ENCODE measurements at places on chromosomes 4 and X. TPM values are rescaled to one million over a fixed set of nuclear protein-coding genes. Genes with fewer than 3 reads are reported as not detected.

The CXorf49B gene
- not detected for total RNA-seq

The LETM1 gene
- total RNA-seq = 88.7 TPM

The SLIT2 gene
- 26.4 TPM for total RNA-seq

The PITX2 gene
- total RNA-seq = 11.0 TPM

The MSN gene
- 104 TPM for total RNA-seq

The EREG gene
- 8.4 TPM for total RNA-seq

The PDHA1 gene
- total RNA-seq = 90.7 TPM

The IQSEC2 gene
- total RNA-seq = 5.1 TPM

The CXCL8 gene
- total RNA-seq = 29.5 TPM
